ENCODE measurements at places on chromosomes 1 and 21.

GRCh38 chr1:171480035-171480434 lies 5.3 kb upstream of the PRRC2C start:
- DNase-seq: no peak

DNA sequence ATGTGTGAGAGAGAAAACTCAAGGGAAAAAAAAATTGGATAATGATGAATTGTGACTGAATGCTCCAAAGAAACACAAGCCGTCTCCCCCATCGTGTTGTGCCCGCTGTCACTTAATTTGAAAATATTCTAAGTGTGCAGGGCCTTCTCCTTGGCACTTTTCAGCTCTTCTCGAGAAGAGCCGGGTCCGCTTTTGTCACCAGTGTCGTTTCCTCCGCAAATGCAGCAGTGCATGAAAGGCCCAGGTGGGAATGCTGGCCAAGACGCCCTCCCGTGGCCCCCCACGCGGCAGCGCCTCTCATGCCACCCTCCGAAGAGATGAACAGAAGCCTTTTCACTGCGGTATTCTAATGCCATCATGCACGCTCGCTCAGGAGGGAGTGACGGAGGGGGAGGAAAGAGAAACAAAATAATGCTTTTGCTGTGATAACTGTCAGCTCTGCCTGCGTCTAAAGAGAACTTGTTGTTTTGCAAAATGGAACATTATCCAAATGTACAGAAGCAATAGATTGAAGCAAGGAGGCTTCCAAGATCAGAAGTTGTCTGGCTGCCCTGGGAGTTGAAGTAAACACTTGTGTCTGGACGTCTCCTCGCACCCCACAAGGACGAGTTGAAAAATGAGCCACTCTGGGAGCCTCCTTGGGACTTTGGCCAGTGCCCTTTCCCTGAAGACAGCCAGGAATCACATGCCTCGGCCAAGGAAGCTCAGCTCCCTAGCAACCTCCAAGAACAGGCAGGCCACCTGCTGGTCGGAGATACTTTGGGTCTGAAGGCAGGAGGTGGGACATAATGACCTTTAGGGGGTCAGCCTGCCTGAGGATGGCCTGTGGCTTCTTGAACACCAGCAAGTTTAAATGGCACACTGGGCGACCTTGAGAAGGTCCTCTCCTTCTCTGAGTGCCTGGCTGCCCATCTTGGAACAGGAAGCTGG lies 166.1 kb upstream of the ZC3H12A start:
- DNase-seq: no peak

GRCh38 chr1:37797750-37798345 lies 4.2 kb downstream of the MANEAL start:
- DNase-seq: peak; percentile 27

GRCh38 chr1:113178522-113178921 lies 105.5 kb downstream of the LRIG2 start:
- no peak for DNase-seq

DNA sequence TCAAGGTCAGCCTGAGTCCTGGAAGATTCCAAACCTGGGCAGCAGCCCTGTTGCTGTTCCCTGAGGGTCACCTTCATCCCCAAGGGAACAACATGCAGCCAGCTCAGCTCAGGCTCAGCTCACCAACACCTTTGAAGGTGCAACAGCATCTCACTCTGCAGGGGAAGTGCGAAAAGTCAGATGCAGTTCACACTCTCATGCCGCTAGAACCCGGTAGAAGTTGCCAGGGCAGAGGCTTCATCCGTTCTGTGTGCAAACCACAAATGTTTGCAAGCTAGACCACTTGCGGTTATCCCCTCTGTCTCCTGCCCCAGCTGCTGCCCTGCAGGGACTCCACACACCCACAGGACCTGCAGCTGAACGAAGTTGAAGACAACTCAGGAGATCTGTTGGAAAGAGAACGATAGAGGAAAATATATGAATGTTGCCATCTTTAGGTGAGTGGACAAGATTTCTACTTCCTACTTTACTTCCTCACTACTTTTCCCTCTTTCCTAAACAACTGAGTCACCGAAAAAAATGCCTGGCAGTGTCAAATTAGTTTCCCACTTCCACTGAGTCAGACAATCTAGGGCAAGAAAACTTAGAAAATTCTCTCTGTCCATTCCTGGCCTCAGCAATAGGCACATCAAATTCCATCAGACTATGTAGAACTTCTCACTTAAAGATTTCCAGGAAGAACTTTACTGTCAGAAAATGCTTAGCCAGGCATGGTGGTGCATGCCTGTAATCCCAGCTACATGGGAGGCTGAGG lies 1.8 kb upstream of the FCRL6 start:
- peak; percentile 77 for DNase-seq

DNA sequence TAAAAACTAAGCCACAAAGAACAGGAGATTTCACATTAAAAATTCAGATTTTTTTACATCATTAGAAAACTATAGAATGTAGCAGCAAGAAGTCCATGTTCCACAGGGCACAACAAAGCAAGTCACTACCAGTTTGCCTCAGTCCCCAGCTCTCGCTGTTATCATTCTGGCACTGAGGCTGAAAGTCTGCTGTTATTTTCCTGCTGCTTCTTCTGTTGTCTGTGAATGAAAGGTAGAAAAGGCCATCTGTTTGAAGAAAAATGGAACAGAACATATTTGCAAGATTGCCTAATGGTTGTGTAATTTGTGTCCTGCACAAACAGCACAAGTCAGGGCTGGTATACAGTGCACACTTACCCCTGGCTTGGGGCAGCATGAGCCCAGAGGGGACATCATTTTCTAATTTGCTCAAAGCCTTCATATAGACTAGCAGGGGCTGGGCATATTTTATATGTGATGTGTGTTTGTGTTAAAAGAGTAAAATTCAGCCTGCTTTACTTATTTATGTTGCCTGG lies 105.6 kb upstream of the COG2 start:
- no peak for DNase-seq

Data from MV-4-11 (cell line).